ENCODE measurements at places on chromosomes 6 and 20.

- peak; percentile 21 for DNase-seq
Observed at GRCh38 chr6:79170959-79171358, 63.5 kb downstream of the HMGN3 start.

GRCh38 chr6:110530671-110531070 is 54.3 kb upstream of the SLC22A16 start:
- DNase-seq = no peak

DNA sequence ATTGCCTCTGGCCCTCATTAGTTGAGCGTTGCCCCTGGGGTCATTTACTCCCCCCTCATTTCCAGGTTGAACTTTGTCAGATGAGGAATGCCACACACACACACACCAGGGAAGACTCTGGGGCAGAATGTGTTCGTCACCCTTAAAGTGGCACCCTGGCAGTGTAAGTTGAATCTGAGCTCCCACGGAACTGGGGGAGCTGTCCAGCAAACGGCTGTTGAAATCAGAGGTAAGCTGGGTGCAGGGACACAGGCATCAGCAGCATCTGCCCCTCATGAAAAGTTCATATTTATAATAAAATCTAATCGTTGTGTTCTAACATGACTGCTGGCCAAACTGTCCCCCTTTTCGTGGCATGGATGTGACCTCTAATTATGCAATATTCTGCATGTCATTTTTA is 4.3 kb upstream of the MC3R start:
- DNase-seq = no peak

DNA sequence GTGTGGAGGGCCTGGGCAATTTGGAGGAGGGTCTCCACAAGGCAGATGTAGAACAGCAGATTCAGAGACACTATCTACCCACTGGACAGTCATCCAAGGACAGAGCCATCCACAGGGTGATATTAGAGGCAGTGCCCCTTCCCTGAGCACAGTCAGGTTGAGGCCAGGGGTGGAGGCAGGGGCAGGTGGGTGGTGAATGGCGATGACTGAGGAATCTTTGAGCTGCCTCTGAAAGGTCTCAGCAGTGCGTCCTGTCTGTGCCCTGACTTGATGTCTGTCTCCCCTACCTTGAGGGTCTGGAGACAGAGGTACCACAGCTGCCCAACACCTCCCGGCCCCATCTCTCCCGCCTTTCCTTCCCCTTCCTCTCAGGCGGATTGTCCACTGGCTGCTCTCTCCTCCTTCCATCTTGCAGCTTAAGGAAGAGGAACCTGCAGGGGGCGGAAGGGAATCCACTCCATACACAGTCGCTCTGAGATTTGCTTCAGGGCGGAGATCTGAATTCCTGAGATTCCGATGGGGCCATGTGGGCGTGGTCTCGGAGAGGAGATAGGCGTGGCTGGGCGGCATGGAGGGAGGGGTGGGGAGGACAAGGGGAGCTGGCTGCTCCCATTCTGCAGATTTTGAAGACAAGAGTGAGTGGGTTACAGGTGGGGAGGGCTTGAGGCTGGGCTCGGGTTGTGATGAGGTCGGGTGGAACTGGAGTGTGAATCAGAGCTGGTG is 1.7 kb downstream of the MUCL3 start:
- DNase-seq = no peak

DNA sequence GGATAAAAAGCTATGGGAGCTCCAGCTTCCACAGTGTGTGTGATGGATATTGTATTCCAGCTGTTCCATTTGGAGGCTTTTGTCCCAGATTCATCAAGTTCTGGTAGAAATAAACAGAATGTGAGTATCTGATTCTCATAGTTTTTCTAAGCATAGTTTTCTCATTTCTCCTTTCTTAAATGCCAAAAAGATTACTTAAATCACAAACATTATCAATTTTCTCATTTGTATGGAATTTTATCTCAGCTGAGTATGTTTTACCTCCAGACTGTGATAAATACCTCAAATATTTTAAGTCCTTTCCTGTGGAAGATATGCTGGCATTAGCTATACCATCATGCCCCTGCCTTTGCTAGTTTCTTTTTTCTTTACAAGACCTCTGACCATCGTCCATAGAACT is 767.3 kb downstream of the TFAP2A start:
- no peak for DNase-seq

DNA sequence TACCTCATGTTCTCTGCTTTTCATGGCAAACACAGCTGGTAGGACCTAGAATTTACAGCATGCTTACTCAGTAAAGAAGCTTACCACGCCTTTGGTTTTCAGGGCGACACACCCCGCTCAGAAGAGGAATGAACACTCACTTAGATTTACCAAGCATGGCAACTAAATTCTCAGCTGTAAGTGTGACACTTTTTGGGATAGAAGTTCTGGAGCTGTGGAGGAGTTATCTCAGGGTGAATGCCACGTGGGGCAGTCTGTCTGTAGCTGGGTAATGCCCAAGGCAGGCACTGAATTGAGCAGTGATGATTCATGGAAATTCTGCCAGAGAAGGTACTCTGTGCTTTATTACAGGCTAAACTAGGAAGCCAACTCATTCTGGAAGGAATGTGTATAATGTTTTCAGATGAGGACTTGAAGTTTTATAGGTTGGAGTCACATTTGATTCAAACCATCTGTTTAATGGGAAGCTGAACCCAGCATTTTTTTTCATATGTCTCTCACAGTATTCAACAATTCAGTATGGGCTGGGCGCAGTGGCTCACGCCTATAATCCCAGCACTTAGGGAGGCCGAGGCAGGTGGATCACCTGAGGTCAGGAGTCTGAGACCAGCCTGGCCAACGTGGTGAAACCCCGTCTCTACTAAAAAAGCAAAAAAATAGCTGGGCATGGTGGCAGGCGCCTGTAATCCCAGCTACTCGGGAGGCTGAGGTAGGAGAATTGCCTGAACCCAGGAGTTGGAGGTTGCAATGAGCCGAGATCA is 3.5 kb upstream of the PRIM2 start:
- DNase-seq = no peak

DNA sequence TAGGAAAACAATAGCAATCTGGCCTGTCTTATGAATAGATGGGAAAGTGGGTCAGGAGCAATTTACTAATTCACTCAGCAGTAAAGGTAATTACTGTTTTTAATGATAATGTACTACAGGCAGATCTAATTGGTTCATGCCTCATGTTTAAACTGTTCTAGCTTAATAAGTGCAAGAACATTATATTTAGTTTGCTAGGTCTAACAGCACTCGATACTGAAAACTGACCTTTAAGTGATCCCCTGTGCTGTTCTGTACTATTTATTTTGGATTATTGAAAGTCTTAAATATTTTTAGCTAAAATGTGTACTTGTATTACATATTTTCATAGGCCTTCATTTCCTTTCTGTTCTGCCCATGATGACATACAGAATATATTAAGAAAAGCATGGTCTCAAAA is 998.0 kb upstream of the GJE1 start:
- DNase-seq = no peak

- DNase-seq = no peak
Observed at GRCh38 chr6:73364121-73364520, 1.7 kb downstream of the KHDC3L start.

- no peak for DNase-seq
Observed at GRCh38 chr6:782141-782540, 89.2 kb upstream of the EXOC2 start.

- DNase-seq = no peak
Observed at GRCh38 chr6:122839472-122839871, 50.4 kb downstream of the SMPDL3A start.

GRCh38 chr20:12875510-12875909 is 133.3 kb upstream of the SPTLC3 start:
- DNase-seq = no peak

DNA sequence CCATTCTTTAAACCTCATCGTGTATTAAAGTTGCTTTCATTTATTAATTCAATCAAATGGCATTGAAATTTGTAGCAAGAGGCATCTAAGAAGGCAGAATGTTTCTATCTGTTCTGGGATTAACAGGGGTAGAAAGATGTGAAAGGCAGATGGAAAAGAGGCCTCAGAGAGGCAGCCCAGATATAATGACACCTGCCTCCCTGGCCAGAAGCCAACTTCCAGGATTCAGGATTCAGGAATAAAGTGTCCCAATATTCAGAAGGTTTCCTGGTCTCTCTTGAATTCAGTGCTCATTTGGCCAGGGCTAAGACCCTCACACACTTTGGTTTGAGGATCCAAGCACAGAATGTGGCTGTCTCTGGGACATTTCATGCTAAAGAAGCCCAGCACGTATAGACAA is 39.9 kb downstream of the HLA-B start:
- no peak for DNase-seq

DNA sequence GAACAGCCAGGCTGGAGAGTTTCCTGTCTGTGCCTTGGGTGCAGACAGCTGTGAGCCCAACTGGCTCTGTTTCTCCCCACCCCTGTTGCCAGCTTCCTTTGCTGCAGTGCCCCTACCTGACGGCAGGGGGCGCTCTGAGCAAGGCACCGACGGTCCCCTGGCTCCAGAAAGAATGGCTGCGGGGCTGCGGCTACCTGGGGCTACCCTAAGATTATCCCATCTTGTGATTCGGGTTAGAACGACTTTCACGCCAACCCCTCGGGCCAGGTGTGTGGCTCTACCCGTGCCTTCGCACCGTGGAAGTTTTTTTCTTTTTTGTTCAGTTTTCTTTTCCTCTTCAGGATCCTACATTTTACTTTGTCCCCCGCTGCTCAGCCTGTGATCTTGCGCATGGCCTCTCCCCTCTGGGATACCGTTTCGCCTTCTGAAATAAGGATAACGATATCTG is 33.4 kb upstream of the AAR2 start:
- peak; percentile 55 for DNase-seq
